ENCODE measurements at places on chromosomes 12 and 14.

- no peaks in the 10 kb centered on the region for H3K27me3 ChIP-seq
- no peaks in the 10 kb centered on the region for H3K36me3 ChIP-seq
- peaks cover 12% of the 10 kb centered on the region for H3K4me1 ChIP-seq
- no peak overlapping the region for H3K4me3 ChIP-seq
Measured at GRCh38 chr12:104175726-104176247, 37.8 kb upstream of the NFYB start.

- H3K27me3 ChIP-seq, result no peaks in the 10 kb centered on the region
- DNase-seq, result no peak
- H3K27ac ChIP-seq, result no peak overlapping the region
Measured at GRCh38 chr12:11808931-11809330, 159.5 kb downstream of the ETV6 start.

DNA sequence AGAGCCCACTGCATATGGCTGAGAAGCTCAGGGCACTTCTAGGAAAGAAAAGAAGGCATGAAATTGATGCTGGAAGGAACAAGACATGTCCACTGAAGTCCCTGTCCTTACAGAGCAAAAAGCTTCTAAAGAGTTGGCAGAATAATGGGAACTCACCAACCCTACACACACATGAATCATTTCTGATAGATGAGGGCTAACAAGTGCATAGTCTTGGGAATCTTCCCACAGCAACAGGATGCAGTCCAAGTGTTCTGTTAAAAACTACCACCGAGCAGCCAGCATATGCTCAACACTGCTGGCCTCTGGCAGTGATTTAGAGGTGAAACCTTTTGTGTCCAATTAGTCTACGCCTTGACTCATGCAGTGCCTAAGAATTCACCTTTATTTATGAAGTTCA lies 44.8 kb downstream of the RHOJ start:
- DNase-seq, result no peak
- no peaks in the 10 kb centered on the region for H3K27me3 ChIP-seq
- peaks cover 27% of the 10 kb centered on the region for H3K4me1 ChIP-seq
- H3K27ac ChIP-seq, result peak overlapping the region; percentile 34
- no peak overlapping the region for H3K4me3 ChIP-seq

DNA sequence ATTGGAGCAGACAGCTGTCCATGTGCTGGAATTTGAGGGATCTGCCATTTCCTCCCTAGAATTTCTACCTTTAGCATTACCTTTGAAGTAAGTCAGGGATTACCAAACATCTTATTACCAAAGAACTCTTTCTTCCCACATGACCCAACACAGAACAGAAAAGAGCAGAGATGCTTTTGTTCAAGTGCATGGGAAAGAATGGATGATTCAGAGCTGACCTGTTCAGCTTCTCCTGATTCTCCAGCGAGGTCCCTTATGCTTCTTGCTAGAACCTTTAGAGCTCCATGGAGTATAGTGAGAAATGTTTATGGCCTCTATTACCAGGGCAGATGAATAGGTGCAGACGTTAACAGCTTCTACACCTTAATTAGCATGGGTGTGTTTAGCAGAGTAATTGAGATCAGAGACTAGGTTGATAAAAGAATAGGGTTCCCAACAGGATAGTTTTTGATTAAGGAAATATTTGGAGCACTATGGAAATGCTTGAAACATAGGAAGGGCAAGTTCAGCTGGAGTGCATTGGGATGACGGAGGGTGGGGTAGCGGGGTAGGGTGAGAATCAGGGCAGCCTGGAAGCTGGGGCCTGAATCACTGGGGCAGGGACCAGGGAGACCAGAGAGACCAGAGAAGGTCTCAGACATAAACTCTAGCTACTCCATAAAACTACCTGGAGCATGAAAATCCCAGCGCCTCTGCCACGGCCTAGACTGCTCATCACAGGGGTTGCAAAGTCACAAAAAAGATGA lies 223.7 kb downstream of the CACNA1C start:
- no peak overlapping the region for H3K4me3 ChIP-seq
- H3K27me3 ChIP-seq, result no peaks in the 10 kb centered on the region
- no peak for DNase-seq

DNA sequence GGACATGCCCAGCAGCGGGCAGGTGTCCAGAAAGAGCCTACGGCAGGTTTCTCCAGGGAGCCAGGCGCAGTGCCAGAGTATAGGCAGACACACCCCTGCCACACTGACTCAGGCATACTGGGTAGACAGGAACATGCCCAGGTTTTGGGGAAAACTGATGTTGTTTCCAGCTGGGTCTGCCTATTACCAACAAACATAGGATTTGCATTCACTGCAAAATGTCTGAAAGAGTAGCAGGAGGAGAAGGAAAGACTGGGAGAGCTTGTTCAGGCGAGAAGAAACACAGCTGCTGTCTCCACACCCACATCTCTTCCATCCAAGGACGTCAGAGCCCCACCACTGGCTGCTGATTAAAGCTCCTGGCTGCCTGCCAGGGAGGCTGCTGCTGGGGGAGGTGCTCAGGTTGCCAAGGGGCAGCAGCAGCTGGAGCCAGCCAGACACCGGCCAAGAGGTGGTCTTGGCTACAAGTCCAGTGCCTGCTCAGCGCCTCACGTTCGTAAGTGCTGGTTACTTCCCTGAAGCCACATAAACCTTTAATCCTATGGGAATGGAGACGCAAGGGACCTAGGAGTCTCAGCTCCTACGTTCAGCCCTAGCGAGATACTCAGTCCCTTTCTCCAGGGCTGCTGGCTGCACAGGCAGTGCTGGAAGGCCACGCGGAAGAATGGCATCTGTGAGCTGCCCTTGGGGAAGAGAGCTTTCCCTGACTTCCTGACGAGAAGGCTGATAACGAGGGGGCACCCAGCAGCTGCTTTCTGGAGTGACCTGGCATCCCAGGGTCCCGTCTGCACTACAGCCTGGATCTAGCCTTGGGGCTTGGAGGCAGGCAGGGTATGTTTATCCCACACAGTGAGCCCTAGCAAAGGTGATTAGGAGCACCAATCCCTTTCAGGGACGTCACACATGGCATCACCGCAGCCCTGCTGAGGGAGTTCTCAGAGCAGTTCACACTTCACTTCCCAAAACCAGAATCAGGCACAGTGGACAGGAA lies 58.1 kb downstream of the PLEKHG3 start:
- H3K27ac ChIP-seq, result peak overlapping the region; percentile 75
- H3K36me3 ChIP-seq, result peaks cover 2% of the 10 kb centered on the region
- no peak overlapping the region for H3K4me3 ChIP-seq

DNA sequence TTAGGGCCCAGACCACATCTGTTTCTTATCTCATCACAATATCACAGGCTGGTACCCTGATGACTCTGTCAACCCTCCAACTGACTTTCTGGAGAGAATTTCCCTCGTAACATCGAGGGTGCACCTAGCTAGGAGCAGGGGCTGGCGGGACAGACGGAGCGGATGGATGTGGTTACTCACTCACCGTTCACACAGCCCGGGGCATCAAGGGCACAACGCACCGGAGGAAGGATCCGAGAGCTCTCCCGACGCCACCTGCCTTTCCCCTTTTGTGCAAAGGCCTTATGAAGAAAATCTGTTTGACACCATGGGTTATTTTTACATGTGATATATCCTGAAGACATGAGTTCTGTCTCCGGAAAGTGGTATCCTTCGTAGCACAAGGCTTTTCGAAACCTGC lies 31.4 kb downstream of the SLC15A4 start:
- H3K36me3 ChIP-seq, result peaks cover 64% of the 10 kb centered on the region
- peaks cover 50% of the 10 kb centered on the region for H3K4me1 ChIP-seq
- no peaks in the 10 kb centered on the region for H3K27me3 ChIP-seq
- H3K4me3 ChIP-seq, result no peak overlapping the region
- no peak for DNase-seq

GRCh38 chr12:75658901-75659823 lies 147.8 kb upstream of the KRR1 start:
- H3K36me3 ChIP-seq, result no peaks in the 10 kb centered on the region
- no peaks in the 10 kb centered on the region for H3K4me1 ChIP-seq
- H3K27me3 ChIP-seq, result no peaks in the 10 kb centered on the region
- H3K27ac ChIP-seq, result no peak overlapping the region

GRCh38 chr12:47029903-47030302 lies 49.5 kb upstream of the PCED1B start:
- no peak overlapping the region for H3K27ac ChIP-seq
- DNase-seq, result no peak
- peaks cover 6% of the 10 kb centered on the region for H3K4me1 ChIP-seq
- no peaks in the 10 kb centered on the region for H3K36me3 ChIP-seq

DNA sequence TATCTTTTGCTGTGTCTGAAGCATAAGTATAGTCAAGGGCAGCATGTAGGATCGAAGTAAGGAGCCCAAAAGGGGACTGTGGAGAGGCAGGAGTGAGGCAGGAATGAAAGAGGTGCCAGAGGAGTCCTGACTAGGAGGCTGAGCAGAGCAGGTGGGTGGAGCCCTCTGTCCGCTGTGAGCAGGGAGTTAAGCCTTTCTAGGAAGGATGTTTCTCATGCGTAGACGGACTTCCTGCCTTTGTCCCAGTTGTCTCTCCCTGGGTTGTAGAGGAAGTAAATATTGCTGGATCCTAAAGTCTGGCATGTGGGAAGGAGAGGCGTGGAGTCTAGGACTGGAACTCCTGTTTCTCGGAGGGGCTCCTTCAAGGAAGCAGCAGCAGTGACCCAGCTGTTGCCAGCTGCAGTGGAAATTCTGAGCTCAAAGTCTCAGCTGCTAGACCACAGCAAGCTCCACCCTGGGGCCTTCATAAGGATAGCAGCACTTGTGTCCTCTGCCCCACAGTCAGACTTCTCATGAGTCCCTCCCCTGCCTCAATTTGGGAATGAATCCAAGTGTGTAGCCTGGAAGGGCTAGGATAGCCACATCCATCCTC lies 44.0 kb downstream of the RBMS2 start:
- peak; percentile 82 for DNase-seq
- H3K4me1 ChIP-seq, result peaks cover 63% of the 10 kb centered on the region
- H3K27me3 ChIP-seq, result no peaks in the 10 kb centered on the region
- peak overlapping the region; percentile 28 for H3K4me3 ChIP-seq
- peak overlapping the region; percentile 87 for H3K27ac ChIP-seq

DNA sequence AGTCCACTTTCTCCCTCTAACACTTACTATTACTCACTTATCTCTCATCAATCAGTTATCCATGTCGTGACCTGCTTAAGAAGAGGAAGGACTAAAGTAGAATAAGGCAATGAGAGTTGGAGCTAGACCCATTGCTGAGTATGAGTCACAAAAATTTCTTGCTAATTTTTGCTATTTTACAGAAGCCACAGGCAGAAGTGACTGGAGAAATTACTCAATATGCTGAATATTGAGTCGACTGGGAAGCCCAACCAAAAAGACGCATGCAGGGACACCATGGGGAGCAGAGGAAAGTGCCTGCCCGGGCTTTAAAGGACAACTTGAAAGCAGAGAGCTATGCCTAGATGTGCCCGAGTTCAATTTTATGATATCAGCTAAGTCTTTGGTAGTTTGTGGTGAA lies 115.4 kb upstream of the FOXG1 start:
- H3K36me3 ChIP-seq, result no peaks in the 10 kb centered on the region
- DNase-seq, result no peak
- H3K4me3 ChIP-seq, result no peak overlapping the region
- no peak overlapping the region for H3K27ac ChIP-seq

DNA sequence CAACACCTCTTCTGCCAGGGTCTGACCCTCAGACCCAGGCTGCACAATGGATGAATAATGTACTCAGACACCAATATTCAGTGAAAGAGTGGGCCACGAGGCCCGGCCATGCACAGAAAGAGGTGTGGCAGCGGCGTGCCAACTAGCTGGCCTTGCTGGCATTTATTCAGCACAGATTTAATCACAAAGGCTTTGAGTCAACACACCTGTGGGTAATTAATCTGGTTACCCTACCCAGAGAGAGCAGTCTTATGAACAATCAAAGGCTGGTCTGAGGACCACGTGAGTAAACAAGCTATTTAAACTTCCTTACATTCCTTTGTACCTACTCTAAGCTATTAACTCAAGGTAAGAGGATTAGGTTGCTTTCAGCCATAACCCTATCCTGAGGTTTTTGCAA lies 324.8 kb downstream of the C12orf50 start:
- H3K4me3 ChIP-seq, result no peak overlapping the region
- no peaks in the 10 kb centered on the region for H3K4me1 ChIP-seq
- no peaks in the 10 kb centered on the region for H3K36me3 ChIP-seq
- no peak overlapping the region for H3K27ac ChIP-seq
- no peaks in the 10 kb centered on the region for H3K27me3 ChIP-seq

All from left ventricle myocardium inferior (tissue), 1 donor.